ENCODE measurements at places on chromosomes 1 and 21.
A peak's percentile ranks its signal among the peaks of the same experiment; 100 is the strongest.

DNA sequence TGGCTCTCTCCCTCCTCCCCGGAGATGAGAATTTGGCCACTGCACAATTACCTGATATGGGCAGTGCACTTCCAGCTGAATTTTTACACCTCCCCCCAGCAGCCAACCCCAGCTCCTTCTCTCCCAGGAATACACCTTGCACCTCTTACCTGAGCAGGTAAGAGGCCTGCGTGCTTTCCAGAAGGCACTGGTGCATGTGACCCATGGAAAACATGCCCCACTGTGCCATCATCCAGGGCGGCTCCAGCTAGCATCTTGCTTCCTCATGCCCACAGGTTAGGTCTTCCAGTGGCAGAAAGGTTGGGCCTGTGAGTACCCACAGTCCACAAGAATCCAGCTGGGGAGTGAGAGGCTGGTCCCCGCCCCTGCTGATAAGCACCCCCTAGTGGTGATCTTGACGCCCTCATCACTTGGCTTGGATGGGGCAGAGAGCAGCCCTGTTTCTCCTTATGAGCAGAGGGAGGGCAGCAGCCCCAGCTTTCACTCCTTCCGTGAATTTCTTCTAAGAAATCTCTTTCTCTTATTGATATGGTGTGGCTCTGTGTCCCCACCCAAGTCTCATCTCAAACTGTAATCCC, 57.8 kb downstream of the EDARADD start:
- DNase-seq: peak; percentile 24

GRCh38 chr1:211616965-211617297, 38.0 kb upstream of the SLC30A1 start:
- DNase-seq: no peak

- DNase-seq: no peak
These were observed 78.8 kb upstream of the SLC2A1 start for GRCh38 chr1:43037466-43037865.

DNA sequence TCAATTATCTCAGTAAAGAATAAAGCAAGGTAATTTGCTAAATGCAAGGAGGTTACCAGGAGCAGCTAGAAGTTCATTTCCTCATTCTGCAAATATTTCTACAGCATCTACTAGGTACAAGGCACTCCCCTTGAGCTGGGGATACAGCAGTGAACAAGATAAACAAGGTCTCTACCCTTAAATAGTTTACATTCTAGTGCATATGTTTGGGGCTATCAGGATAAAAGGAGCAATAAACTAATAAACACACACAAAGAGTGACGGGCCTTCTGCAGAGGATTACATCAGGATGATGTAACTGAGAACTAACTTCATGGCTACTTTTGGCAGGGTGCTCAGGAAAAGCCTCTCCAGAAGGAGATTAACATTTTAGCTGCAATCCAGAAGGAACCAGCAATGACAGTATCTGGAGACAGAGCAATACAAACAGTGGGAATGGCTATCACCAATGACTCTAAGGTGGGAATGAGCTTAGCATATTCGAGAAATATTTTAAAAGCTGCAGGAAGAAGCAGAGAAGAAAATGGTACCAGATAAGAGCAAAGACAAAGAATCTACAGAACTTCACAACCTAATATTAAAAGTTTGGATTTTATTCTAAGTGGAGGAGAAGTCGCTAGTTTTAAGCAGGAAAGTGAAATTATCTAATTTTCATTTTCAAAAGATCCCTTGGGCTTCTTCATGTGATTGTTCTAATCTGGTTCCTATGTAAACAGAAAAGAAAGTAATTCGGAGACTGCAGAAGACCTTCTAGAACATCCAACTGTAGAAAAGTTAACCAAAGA, 25.8 kb downstream of the TP53BP2 start:
- no peak for DNase-seq

DNA sequence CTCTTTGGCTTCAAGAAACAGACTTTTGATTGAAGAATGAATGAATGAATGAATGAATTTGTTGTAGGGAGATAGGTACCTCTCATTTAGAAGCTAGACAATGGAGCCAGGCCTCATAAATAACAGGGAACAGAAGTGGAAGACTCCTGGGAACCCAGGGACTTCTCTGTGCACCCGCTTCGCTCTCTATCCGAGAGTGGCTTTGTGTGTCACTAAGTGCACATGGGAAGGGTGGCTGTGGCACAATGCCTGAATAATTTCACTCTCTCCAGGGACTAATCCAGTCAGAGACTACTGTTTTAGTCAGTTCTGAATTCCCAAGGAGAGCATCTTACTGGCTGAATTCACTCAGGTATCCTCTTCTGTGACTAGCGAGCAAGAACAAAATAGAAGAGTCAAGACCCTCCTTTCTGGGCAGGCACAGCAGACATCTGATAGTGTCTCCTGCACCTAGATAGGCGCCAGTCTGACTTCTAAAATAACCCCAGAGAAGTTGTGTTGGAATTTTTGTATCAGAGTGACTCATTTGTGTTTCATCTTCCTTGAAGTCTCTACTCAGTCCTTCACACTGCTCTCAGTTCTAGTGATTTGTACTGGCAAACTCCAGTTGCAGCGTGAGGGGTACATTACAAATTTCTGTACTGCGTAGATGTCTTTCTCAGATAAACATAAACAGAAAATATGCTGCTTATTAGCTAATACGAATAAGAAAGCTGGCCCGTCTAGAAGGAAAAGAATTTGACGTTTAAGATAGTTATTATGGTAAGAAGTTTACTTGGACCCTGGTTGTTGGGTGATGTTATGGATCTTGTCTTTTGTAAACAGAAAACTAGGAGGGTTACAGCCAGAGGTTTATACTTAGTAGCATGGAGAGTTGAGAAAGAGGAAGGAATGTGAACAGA, 34.0 kb downstream of the BACH1 start:
- DNase-seq: no peak

DNA sequence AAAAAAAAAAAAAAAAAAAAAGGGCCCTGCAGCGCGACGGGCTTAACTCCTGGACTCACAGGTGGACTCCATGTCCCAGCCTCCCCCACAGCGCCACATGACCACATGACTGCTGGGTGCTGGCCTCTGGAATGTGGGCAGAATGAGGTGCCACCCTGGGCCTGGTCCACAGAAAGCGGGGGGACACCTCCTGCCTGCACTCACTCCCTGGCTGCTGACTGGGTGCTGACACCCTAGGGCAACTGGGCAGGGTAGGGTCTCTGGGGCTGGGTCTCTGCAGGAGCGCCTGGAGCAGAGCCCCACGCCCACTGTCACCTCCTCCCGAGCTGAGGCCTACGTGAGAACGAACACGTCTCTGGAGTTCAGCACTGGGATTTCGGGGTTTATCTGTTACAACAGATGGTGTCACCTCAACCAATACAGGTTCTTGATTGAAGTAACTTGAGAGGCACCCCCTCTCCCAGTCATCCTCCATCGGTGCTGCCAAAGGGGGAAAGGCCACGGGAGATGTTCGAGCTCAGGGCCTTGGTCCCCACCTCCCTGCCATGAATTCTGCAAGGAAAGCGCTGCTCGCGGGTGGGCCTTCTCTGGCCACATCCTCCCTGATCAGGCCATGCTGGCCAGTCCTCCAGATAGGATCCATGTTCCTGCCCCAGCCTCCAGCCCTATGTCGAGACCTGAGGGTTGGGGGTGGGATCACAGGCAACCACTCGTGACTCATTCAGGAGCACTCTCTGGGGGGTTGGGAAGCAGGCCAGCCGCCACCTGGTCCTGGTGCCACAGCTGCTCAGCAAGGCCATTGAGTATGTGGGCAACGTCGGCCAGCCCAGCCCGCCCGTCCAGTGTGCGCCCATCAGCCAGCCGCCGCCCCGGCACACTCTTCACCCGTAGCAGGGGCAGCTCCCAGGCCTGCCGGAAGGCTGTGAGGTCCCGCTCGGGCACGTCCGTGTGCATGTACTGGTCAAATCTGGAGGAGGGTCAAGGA, 5.4 kb downstream of the CPLANE2 start:
- DNase-seq: no peak

GRCh38 chr1:107250169-107250568, 109.3 kb downstream of the NTNG1 start:
- no peak for DNase-seq

DNA sequence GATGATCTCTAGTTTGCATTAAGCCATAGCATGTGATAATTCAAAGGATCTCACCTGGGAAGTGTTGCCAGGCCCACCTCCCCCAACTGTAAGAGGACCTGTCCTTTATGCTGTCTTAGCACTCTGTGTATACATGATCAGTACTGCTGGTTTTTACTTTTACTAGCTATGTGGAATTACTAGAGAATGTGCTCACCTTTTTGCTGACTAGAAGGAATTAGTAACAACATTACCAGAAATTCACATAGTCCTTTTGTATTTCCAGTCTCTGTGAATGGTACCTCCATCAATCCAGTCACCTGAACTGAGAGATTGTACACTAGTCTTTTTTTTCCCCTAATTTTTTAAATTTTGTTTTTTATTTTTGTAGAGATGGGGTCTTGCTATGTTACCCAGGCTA, 46.6 kb downstream of the EEIG2 start:
- no peak for DNase-seq

DNA sequence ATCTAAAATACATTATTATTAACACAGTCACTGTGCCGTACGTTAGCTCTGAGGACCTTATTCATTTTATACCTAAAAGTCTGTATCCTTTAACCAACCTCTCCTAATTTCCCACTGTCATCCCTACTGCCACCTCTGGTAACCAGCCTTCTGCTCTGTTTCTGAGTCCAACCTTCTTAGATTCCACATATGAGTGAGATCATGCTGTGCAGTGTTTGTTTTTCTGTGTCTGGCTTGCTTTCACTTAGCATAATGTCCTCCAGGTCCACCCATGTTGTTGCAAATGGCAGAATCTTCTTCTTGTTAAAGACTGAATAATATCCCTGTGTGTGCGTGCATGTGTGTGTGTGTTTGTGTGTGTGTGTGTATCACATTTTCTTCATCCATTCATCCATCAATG, 64.2 kb downstream of the ETS2 start:
- no peak for DNase-seq

- no peak for DNase-seq
These were observed 32.6 kb upstream of the RGS2 start for GRCh38 chr1:192776206-192776605.

DNA sequence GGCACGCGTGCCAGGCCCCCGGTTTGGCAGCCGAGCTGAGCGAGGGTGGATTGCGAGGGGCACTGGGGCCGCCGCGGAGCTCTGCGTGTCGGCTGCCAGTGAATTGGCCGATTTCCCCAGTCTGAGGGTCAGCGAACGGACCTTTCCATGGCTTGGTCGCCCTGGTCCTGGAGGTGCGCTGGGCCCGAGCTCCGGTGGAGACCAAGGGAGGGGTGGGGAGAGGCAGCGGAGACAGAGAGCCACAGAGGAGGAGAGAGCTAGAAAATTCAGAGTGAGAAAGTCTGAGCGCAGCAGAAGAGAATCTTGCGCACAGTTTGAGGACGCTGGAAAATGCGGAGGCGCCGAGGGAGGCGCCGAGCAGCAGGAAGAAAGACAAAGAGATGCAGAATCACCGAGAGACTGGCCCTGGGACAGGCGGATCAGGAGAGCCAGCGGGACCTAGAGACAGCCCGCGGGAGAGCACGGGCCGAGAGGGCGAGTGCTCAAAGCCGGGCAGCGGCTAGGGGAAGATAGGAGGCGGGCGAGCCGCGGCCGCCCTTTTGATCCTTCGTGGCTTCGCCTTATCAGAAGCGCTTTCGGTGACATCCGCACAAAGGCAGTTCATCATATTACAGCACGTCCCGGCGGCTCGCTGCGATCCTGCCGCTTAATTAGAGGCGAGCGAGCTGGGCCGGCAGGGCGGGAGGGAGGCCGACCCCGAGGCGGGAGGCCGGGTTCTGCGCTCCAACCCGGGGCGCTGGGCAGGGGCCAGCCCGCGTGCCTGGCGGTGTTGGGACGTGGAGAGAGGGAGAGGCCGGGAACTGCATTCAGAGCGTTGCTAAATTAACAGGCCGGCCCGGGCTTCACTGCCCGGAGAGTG, 12.7 kb downstream of the PAX7 start:
- DNase-seq: no peak

GRCh38 chr1:154006136-154006535, 15.6 kb downstream of the RPS27 start:
- no peak for DNase-seq

DNA sequence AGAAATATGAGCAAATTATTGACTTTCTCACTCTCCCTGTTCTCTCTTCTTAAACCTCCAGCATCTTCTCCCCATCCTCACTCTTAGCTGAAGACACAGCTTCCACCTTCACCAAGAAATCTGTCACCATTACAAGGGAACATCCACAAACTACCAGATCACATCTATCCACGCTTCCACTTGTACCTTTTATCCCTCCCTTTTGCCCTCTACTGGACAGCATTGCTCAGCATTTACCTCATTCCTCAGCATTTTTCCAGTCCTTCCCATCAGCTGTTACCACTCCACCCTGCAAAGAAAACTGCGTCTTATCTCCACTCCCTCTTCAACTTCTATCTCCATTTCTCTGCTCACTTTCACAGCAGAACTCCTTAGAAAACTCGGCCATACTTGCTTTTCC, 42.6 kb downstream of the KCNJ6 start:
- no peak for DNase-seq

DNA sequence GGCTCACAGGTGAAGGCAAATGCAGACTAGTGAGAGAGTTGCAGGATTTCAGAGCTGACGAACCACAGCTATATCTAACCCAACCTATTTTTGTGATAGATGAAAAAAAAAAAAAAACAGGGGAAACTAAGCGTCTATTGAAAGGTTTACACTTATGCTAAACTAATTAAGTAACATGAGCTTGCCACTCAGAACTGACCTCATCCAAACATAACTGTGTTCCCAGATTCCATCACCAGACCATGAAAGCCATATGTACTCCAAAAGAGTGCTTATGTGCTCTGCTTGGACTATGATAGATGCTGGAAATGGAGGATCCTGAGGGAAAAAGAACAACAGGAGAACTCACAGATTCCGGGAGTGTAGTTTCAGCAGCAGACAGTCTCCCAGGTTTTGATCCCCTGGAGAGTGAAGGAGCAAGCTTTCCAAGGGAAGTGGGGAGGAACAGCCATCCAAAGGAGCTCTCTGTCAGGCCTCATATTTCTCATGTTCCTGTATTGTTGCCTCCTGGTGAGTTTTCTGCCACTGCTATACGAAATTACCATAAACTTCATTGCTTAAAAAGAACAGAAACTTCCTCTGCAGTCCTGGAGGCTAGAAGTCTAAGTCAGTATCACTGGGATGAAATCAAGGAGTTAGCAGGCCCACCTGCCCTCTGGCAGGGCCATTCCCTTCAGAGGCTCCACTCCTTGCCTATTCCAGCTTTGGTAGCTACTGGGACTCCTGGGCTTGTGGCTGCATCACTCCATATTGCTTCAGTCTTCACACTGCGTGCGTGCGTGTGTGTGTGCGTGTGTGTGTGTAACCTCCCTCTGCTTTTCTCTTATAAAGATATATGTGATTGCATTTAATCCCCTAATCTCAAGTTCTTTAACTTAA, 38.1 kb downstream of the NIBAN1 start:
- no peak for DNase-seq

GRCh38 chr21:45974073-45975019, 7.2 kb upstream of the COL6A1 start:
- DNase-seq: no peak

DNA sequence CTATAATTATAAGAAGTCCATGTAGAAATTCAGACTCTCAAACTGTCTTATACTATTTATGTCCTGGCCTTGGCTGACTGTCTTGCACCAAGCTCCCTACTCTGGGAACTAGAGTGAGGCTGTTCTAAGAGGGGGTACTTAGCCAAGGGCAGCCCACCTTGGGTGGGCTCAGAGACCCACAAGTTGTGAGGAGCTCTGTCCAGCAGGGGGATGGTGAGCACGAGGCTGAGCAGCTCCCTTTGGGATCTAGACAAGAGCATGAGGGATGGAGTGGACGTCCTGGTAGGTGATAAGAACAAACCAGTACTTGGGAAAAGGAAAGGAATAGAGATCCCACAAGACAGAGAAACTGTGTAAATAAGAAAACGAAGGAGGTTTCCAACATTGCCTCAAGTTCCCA, 127.1 kb upstream of the SLC44A3 start:
- DNase-seq: no peak

GRCh38 chr21:28627691-28628090, 365.0 kb downstream of the LTN1 start:
- no peak for DNase-seq

All from activated CD4-positive, alpha-beta T cell treated with anti-CD3 and anti-CD28 coated beads for 1 hour (primary cell).